ENCODE measurements at places on chromosomes 5 and 9. TPM values are rescaled to one million over a fixed set of nuclear protein-coding genes. Genes with fewer than 3 reads are reported as not detected.
A peak's percentile ranks its signal among the peaks of the same experiment; 100 is the strongest.

The GNAQ gene
- 61.6 TPM for polyA plus RNA-seq

The TOMM5 gene
- 100 TPM for polyA plus RNA-seq

The IFNA5 gene
- polyA plus RNA-seq = not detected

The GDF9 gene
- 0.53 TPM for polyA plus RNA-seq

The PKD2L2 gene
- polyA plus RNA-seq = 0.50 TPM

The CD274 gene
- 0.39 TPM for polyA plus RNA-seq

- DNase-seq = no peak
Observed at GRCh38 chr9:28587052-28587451, 1013.8 kb upstream of the C9orf72 start.

DNA sequence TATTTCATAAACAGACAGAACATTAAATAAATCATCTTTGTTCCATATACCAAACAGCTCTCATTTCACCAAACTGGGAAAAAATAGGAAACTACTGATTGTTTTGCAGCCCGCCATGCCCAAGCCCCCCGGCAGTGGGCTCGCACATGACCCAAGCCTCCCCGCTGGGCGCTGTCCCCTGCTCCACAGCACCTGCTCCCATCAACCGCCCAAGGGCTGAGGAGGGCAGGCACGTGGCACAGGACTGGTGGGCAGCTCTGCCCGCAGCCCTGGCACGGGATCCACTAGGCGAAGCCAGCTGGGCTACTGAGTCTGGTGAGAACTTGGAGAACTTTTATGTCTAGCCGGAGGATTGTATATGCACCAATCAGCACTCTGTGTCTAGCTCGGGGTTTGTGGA lies 554.8 kb upstream of the CCNG1 start:
- no peak for DNase-seq

DNA sequence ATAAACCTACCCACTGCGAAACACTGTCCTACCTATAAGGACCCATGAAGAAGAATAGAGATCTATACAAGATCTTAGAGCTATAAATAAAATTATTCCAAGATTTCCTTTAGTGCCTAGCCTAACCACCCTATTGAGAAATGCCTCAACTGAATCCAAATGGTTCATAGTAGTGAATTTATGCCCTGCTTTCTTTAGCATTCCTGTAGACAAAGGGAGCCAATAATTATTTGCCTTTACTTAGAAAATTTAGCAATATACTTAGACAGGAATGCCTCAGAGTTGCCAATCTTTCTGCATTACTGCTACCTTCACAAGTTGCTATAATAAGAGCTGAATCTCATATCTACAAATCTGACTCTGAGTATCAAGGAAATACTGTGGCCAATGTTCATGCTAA lies 62.6 kb downstream of the PUM3 start:
- no peak for DNase-seq

GRCh38 chr5:129041196-129041881 lies 53.2 kb upstream of the ISOC1 start:
- DNase-seq = peak; percentile 47

DNA sequence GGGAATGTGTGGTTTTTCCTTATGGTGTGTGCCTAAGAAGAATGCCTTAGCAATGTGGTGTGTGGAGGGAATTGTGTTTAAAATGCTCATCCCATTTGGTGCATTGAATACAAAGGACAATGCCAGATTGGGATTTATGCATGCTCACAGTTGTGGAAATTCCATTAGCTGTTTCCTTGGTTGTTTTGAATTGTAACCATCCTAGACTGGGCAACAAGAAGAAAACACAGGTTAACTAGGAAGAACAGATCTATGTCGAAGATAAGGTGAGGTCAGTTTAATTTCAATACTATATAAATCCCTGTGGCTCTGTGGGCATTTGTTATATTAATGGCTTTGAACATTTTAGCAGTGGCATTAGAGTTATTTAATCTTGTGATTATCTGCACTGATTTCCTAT lies 266.8 kb downstream of the MAT2B start:
- DNase-seq = no peak

DNA sequence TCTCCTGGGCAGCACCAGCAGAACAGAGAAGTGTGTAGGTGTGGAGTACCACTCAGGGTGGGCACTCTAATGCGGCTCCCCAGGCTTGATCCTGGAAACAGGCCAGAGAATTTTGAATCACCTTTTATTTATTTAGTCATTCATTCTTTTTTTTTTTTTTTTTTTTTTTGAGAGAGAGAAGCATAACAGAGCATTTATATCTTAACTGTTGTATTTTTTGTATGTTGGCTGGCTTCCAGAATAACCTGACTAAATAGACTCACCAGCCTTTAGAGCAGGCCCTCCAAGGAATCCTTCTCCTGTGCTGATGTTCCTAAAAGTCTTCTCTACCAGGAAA lies 153.4 kb downstream of the PIK3R1 start:
- DNase-seq = no peak

DNA sequence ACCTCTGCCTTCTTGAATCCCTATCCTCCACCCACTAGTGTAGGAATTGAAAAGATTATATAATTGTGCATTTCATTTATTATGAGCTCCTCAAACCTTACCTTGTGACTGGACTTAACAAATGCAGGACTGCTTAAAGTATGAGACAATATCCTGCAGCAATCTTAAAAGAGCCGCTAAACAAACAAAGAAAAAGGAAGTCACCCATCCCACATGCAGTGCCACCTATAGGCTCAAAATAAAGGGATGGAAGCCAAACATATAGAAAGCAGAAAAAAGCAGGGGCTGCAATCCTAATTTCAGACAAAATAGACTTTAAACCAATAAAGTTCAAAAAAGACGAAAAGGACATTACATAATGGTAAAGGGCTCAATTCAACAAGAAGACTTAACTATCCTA lies 8.7 kb downstream of the PCAT7 start:
- no peak for DNase-seq

- DNase-seq = no peak
Observed at GRCh38 chr5:135830876-135831275, 3.6 kb upstream of the SLC25A48 start.

GRCh38 chr5:12354686-12355085 lies 450.4 kb upstream of the CTNND2 start:
- DNase-seq = no peak

GRCh38 chr9:88085476-88085875 lies 52.8 kb downstream of the SPATA31C2 start:
- DNase-seq = no peak

- DNase-seq = no peak
Observed at GRCh38 chr9:38641985-38642864, 21.8 kb upstream of the ANKRD18A start.

- no peak for DNase-seq
Observed at GRCh38 chr9:34502471-34502870, 20.3 kb downstream of the ENHO start.

DNA sequence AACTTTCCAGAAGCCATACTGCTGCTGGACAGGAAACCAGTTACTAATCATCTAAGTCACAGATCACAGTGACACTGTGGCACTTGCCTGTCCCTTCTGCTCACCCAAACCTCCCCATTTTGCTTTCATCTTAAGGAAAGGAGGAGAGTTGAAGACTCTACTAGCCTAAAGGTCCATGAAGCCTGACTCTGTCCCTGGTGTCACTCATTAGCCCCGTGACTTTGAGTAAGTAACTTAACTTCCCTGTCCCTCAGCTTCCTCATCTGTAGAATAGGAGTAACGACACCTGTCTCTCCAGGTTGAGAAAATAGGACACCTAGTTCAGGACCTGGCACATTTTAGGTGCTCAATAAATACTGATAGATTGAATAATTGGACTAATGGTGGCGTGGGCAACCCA lies 536 bp upstream of the SLC6A7 start:
- DNase-seq = no peak

DNA sequence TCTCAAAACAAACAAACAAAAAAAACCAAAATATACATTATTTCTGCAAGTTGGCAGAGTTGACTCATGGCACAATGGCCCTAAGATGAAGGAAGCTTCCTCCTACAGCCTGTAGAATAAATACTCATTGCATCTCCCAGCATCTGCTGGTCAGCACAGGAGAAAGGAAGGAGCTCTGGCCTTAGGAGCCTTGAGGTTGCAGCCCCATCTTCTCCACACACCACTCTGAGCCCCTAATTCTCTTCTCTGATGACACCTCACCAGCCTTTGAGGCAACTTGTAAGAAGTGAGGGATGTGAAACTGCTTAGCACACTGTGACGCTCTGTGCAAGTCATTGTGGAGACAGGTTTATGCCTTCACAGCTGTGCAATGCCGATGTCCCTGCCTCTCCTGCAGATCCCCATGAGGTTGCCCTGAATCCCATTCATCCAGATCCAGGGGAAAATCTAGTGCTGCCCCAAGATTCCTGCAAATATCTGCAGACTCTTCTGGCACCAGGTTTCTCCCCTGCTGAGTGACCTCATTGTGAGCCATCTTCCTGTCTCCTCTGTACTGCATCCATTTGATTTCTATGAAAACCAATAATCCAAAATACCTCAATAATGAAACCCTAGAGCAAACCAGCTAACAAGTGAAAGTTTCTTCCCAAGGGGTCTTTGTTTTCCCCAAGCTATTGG lies 65.3 kb upstream of the TGFBR1 start:
- DNase-seq = no peak

GRCh38 chr5:95817430-95817829 lies 5.1 kb downstream of the GLRX start:
- DNase-seq = no peak

DNA sequence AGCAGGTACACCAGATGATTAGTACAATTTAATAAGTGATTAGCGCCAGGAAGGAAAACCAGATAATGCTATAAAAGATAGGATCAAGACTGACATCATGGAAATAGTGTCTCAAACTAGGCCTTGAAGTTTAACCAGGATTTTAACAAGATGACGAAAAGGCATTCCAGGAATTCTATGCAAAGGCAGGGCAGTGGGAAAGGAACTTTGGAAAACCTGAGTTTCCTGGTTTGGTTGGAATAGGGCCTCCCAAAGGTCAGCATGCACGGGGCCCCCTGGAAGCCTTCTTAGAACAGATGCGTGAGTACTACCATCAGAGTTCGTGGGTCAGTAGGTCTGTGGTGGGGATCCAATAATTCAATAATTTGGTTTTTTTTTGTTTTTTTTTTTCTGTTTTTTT lies 935.2 kb upstream of the DMAC1 start:
- no peak for DNase-seq

DNA sequence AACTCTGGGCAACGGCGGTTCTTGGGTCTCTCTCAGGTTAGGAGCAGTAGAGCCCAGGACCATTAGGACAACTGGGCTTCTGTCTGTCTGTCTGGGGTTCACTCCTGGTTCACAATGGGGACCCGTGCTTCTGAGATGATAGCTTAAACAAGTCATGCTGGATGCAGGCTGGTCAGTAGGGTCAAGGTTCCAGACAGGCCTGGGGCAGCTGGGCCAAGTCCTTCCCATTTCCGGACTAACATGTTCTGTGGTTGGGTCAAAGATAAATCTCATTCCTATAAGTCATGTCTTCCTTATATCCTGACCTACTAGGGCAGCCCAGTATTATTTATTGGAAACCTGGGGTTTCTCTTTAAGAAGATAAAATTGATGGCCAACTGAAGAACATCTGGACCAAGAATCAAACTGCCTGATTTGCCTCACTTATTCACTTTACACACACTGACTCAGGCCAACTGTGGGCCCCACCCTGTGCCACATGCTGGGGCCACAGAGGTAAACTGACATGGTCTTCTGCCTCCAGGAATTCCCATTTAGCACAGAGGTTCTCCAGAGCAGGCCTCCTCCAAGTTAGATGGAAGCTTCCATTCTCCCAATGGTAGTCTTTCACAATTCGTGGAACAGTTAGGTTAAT lies 8.3 kb downstream of the HDHD3 start:
- DNase-seq = no peak

DNA sequence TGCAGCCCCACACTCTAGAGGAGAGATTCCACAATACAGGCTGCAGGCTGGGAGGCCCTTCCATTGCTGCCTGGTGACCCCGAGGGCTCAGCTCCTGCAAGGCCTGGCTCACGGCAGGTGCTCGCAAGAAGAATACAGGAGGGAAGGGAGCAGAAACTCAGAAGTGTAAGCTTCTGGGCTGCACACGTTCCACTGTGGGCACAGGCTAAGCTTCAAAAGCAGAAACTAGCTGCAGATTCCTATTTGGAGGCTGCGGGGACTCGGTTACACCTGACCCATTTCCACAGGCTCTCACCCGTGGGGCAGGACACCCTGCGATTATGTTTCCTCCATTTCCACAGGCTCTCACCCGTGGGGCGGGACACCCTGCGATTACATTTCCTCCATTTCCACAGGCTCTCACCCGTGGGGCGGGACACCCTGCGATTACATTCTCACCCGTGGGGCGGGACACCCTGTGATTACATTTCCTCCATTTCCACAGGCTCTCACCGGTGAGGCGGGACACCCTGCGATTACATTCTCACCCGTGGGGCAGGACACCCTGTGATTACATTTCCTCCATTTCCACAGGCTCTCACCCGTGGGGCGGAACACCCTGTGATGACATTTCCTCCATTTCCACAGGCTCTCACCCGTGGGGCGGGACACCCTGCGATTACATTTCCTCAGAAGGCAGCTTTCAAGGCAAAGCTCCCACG lies 10.3 kb downstream of the LPCAT1 start:
- no peak for DNase-seq

- no peak for DNase-seq
Observed at GRCh38 chr5:23028445-23029021, 175.4 kb upstream of the CDH12 start.

DNA sequence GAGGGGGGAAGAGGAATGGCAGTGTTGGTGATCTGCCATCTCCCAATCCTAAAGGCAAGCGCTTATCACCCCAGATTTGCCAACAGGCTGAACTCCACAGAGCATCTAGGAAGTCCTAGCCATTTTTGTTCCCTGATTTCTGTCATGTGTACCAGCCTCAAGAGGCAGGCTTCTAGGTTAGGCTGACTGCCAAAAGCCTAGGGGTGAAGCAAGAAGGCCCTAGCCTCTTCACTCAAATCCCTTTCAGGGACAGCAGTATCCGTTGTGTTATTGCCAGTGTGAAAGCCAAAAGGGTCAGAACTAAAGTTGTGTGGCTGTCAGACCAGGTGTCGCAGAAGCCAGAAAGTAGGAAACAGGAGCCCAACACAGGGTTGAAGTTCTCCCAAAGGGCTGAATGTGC lies 14.7 kb downstream of the IGIP start:
- DNase-seq = no peak

- peak; percentile 39 for DNase-seq
Observed at GRCh38 chr5:133884569-133885311, 83.7 kb downstream of the C5orf15 start.

GRCh38 chr9:2299156-2299842 lies 284.2 kb downstream of the SMARCA2 start:
- DNase-seq = no peak
